Activated CD8-positive, alpha-beta T cell treated with anti-CD3 and anti-CD28 coated beads for 36 hours (primary cell): ENCODE measurements at places on chromosomes 6 and 20. TPM values are rescaled to one million over a fixed set of nuclear protein-coding genes. Genes with fewer than 3 reads are reported as not detected.

Gene MUC22
- not detected for total RNA-seq

Gene BIRC7
- total RNA-seq, result 5.1 TPM

Gene COL9A3
- total RNA-seq, result not detected

Gene MAFB
- total RNA-seq, result not detected

Gene SPATS1
- total RNA-seq, result not detected

Gene LCA5
- 0.07 TPM for total RNA-seq

Gene MROH8
- total RNA-seq, result 3.1 TPM

Gene BMP7
- total RNA-seq, result not detected

Gene CASP8AP2
- 33.6 TPM for total RNA-seq

Gene WFDC12
- total RNA-seq, result not detected

Gene LIME1
- 16.8 TPM for total RNA-seq

DNA sequence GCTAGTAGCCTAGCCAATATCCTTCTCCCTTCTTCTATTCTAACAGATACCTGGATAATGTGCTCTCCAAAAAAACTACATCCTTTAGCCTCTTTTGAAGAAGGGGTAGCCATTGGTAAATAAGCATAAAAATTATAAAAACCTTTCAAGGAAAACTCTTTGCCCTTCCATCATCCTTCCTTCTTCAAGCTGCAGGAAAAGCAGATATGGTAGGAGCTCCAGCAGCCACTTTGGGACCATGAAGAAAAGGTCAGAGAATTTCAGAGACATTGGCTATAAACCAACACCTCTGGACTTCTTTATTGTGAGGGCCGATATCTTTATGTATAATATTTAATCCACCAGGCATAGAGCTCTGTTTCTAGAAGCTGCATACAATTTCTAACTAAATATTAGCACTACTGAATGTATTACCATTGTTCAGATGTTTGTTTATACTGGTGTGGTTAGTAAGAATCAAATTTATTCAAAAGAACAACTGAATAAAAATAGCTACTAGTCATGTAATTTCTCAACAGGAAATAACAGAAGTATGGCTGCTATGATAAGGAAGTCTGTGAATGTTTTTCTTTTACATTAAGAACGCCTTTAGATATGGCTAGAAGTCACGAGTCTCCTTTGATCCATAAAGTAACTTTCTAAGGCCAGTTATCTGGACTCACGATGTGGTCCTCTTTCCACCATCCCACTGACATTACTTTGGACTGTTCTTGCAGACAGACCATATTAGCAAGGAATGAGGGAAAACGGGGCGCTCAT lies 32.2 kb downstream of the MYLK4 start:
- no peak for DNase-seq

DNA sequence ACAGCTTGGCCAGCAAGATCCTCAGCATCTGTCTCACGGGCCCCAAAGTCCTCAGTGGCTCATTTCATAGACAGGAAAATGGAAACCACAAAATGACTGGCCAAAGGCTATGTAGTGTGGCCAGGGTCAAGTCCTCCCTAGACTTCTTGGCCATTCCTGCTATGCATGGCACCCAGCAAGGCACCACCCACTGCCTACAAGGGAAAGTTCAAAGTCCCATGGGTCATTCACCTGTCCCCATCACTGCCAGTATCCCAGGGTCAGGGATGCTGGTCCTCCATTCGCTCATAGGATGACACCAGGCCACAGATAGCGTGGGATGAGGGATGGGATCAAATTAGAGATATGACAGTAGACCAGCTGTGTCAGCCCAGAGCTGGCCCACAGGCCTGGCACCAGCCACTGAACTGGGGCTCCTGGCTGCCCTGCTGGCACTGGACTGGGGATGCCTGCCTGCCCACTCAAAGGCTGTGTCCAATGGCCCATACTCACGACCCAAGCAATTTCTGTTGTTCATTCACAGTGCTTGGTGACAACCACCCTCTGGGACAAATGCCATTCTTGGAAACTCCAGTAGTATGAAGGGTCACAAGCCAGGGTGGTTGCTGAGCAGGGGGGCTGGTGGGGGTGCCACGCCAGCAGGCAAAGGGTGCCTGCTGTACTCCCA lies 11.6 kb downstream of the ADISSP start:
- no peak for DNase-seq

DNA sequence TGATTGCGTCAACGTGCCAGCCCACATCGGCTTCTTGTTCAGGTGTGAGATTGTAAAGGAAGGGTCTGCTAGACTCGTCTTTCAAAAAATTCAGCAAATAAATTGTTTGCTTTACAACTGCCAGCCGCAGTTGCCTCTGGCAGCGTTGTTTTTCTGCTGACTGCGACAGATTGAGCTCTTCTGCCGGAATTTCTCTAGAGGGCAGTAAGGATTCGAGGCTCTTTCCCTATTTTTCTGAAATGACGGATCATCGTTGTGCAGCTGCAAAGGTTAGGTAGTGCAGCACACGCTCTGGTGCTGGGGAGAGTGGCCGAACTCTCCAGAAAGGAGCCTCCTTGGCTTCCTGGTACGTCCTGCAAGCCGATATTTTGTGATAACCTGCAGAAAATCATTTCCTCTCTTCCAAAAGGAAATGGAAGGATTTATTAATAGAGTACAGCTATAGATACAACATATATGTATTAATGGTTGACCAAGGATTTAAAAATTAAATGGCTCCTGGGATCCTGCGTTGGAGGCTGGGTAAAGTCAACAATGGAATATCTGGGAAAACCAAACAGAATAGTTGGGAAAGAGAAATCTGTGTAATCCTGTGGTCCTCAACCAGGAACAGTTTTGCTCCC lies 121.9 kb upstream of the ZFP64 start:
- DNase-seq, result no peak

DNA sequence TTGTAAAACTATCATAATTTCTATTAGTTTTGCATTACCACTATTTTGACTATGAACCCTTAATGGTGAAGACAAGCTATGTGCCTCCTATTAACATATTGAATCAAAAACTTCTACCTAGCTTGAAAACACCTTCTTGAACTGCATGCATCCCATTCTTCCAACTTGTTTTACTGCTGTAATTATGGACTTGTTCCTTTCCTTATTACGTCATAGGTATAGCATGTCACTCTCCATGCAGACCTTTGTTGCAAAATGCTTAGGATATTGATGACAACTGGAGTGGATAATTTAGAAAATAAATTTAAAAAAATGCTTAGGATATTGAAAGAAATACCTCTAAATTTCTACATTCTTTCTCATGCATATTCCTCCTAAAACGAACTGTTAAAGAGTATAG lies 219.3 kb downstream of the KCNQ5 start:
- no peak for DNase-seq

- DNase-seq, result no peak
Measured at GRCh38 chr20:39152126-39152525, 190.0 kb downstream of the DHX35 start.
